Activated CD4-positive, alpha-beta T cell treated with anti-CD3 and anti-CD28 coated beads, Interleukin-2, Interleukin-6, amounts not matched to agents 100 ng/mL and 50 ng/mL, durations not matched to agents 16 hours and 8 hours (primary cell): ENCODE measurements at places on chromosomes 5 and 9.

DNA sequence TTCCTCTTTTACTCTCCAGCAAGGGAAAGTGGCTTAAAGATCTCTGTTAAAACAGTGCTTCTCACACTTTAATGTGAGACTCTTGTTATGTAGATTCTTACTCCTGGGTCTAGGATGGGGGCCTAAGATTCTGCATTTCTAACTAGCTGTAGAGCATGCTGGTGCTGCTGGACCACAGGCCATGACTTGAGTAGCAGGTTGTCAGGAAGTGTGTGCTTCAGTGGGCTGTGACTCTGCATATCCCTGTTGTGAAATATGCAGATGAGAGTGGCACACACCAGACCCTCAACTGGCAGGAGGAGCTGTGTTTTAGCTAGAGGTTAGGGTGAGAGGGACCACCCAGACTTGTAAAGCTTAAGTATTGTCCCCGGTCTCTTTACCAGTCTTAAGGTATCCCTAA is 191.1 kb upstream of the DMRT1 start:
- DNase-seq: no peak

GRCh38 chr5:149518620-149519019 is 32.6 kb downstream of the CSNK1A1 start:
- DNase-seq: no peak

DNA sequence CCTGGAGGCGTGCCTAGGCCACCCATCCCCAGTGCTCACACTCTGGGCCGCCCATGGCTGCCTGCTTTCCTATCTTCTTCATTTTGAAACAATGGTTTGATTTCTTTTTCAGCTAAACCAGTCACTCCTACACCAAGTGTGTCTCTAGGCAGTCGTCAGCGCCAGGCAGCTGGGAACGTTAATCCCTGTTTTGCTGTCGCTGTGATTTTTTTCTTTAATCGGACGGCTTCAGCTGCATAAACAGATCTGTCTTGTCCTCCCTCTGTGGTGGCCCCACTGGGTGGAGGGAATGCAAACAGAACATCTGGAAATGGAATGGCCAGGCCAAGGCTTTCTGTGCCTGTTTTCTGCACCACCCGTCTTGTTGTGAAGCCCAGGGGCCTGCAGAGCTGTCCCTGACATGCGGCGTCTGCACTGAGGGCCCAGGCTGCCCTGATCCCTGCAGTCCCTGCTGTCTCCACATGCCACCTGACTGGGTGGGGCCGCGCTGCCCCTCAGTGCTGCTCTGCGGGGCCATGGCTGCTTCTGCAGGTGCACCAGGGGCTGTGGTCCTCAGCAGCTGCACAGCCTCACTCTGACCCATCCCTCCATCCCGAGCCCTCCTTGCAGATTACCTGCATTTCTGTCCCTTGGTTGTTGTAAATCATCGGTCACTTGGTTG is 51.5 kb downstream of the WNK2 start:
- no peak for DNase-seq

GRCh38 chr9:36576866-36577265 is 4.2 kb downstream of the MELK start:
- no peak for DNase-seq

- DNase-seq: no peak
These were observed 127.1 kb downstream of the DPYSL3 start for GRCh38 chr5:147382776-147383175.

DNA sequence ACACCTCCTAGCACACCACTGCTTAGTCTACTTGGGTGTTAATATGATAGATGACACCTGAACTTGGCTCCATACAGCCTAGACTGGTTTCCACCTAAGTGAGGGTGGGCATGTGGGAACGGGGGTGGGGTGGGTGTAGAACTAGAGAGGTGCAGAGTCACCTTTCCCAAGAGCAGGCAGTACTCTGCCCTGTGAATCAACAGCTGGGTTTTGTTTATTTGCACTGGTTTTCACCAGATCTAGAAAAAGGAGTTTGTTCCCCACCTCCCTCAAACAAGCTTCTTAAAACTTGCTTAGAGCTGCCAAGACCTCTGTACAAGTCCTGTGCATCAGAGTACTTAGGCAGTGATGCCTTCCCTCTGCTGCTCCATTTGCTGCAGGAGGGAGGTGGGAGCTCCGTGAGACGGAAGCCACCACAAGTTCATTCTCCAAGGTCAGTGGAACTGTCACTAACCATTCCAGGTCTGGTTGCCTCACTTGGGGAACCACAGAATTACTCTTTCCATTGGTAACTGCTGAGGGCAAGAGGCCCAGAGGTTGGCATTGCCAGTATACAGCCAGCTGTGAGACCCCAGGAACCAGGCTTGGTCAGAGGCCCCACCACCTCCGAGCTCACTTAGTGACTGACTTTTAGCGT is 163.5 kb downstream of the NR3C1 start:
- DNase-seq: no peak

DNA sequence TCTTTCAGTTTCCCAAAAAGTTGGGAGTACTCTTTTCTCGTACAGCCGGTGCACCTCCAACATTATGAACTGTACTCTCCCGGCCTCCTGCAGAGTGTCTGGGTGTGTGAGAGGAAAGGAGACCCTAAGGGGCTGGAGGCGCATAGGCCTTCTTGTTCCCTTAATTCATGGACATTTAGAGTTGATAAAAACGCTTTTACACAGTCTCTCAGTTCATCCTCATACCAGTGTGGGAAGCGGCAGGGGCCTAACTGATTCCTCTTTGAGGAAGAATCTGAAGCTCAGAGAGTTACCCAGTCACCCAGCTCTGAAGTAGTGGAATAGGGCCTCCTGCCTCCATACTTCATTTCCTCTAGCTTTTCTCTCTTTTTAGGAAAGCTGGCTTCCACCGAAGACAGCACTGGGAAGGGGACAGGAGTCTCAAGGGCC is 3.3 kb downstream of the MCIDAS start:
- no peak for DNase-seq

DNA sequence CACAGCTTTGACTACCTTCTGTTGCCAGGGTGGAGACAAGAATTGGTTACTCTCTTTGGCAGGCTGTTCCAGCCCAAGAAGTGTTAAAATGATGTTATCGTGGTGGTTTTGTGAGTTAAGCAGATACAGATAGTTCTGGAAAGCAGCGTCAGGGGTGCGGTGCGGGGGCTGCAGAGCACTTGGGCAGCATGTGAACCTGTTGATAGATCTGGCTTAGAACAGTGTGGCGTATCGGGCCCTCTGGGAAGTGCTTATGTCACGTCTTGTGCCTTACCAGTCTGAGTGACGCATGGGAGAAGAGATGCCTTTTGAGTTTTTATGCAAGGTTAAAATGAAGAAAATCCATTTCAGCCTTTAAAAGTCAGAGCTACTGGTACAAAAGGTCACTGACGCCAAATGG is 152.5 kb downstream of the PRKACG start:
- DNase-seq: no peak

GRCh38 chr5:142016556-142016955 is 3.7 kb upstream of the GNPDA1 start:
- peak; percentile 85 for DNase-seq

GRCh38 chr9:4760122-4760521 is 19.1 kb upstream of the AK3 start:
- DNase-seq: no peak

DNA sequence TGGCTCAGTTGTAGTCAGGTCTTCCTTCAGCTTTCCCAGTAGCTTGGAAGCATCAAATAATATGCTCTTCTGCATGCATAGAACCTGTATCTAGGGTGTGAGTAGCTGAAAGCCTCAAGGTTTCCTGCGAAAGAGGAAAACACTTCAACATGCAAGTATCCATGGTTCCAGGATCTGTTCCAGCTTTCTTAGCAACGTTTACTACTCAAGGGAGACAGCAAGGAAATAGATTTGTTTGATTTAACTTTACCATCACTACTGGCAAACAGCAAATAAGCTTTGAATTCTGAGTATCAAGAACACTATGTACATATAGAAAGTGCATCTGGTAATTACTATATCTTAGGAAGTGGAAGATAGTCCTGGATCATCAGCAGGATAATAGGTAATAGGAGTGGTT is 341.0 kb downstream of the PRR16 start:
- DNase-seq: no peak

- DNase-seq: no peak
These were observed 122.6 kb downstream of the PDE8B start for GRCh38 chr5:77333036-77333435.

DNA sequence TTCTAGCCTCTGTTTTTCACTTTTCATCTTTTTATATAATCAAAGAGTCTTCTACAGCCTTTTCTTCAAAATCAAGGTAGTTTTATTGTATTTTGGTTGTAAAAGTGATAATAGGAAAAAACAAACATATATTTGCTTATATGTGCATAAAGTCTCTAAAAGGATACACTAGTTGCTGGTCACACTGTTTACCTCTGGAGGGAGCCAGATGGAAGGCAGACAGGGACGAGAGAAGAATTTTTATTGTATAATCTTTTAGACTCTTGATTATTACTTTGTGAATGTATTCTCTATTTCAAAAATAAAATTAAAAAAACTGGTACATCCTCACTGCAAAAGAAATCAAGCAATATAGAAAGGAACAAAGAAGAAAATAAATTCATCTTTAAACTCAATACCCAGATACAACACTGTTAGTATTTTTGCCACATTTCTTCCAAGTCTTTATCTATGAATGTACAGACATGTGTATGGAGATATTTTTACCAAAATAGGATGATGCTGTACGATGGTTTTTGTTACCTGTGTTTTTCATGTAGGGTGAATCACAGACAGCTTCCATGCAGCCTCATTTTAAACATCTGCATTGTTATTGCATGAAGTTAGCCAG is 6.1 kb upstream of the RNF183 start:
- DNase-seq: peak; percentile 53

DNA sequence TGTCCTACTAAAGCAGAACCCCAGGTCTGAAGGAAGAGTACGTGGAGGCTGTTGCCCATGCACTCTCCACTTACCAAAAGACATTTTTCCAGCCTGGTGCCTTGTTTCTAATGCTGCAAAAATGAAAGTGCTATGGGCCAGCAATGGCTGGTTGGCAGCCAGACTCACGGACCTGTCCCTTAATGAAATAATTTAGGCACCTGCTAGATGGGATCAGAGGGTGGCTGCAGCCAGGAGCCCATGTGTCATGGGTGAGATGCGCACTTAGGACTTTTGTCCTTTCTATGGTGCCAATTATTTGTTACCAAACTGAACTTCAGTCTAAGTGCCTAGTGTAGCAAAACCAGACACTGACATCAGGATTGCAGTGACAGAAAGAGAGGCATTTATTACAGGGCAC is 276.3 kb downstream of the YTHDC2 start:
- DNase-seq: no peak

GRCh38 chr5:125310749-125311148 is 564.3 kb upstream of the ZNF608 start:
- no peak for DNase-seq

GRCh38 chr5:1390861-1391600 is 46.1 kb upstream of the CLPTM1L start:
- DNase-seq: no peak

GRCh38 chr9:127209948-127210640 is 54.5 kb upstream of the GARNL3 start:
- no peak for DNase-seq

- DNase-seq: peak; percentile 21
These were observed 283.3 kb upstream of the TUT7 start for GRCh38 chr9:86637515-86637914.

DNA sequence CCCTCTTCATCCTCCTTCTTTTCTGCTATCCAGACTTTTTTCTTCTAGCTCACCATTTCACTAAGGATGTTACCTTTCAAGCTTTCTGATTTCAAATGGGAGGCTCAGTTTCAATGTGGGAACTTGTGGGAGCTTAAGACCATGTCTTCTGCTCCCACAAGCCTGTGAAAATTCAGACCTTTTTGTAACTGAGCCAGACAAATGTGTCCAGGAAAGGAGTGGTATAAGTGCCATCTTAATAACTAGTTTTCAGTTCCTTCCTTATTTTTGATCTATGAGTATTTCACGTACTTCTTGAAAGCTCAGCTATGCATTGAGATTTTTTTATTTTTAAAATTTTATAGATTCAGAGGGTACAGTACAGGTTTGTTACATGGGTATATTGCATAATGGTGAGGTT is 4.6 kb upstream of the ERCC6L2 start:
- no peak for DNase-seq

DNA sequence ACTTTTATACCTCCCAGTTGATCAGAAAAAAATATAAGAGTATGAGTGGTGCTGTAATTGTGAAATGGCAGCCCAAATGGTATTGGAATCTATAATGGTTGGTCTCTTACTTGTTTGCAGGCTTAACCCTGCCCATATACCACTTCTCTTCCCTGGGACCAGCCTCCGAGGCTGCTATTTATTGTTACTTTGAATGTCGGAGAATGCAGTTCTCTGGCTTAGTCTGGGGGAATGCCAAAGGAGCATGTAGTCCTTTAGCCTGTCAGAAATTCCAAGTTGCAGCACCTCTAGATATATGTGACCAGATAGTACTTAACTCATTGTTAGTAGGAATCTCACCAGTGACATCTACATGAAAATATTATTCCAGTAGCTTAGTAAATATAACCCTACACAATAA is 47.5 kb downstream of the SLC44A1 start:
- DNase-seq: no peak

DNA sequence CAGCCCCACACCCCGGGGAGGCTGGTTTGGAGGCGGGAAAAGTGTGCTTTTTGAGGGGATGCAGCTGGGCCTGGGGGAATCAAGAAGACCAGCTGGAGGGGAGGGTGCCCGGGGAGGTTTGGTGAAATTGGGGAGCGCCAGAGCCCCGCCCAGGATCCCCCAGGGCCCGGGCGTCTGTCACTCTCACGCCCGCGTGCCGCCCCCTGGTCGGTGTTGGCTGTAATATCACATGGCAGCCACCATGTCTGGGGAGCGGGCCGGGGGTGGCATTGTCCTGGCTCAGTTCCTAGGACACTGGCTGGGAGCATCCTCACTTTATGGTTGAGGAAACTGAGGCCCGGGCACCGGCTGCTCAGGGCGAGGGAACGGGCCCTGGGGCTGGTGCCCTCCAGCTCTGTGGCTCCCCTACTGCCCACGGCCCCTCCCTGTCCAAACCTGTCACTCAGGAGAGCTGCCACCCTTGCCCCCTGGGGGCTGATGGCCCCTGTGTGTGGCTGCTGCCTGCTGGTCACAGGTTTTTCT is 27.5 kb downstream of the ASS1 start:
- no peak for DNase-seq

DNA sequence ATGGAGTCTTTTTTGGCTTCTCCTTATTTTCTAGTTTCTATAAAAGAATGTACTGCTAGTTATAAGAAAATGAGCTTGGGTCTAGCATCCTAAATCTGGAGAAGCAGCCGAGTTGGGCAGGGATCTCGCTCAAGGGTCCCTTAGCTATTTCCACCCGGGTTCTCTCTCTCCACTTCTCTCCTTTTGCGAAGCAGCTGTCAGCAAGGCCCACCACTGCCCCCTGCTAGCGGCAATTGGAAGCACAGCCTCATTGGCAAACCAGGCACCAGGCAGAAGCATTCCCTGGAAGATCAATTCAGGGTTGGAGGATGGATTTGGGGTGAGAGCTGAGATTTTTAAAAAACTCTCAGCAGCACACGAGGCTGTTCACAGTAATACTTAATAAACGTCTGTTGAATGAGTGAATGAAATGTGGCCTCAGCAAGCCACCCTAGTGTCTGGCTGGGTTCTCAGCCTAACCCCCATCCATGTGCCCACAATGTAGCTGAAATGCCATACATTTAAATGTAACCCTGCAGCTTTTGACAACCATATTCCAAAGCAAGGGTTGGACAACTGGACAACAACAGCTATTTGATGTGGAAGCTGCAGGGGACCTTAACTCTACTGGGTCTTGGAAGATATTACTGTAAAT is 34.6 kb upstream of the TNIP1 start:
- peak; percentile 77 for DNase-seq

GRCh38 chr5:135127439-135128240 is 93.6 kb upstream of the PITX1 start:
- DNase-seq: no peak

GRCh38 chr9:34578241-34579103 is 11.1 kb downstream of the CNTFR start:
- DNase-seq: no peak

GRCh38 chr5:133467826-133468463 is 144.4 kb downstream of the FSTL4 start:
- no peak for DNase-seq
